ENCODE measurements at places on chromosomes 1 and 21.

- no peaks in the 10 kb centered on the region for H3K27me3 ChIP-seq
- no peak overlapping the region for H3K27ac ChIP-seq
- H3K4me3 ChIP-seq, result no peak overlapping the region
- no peaks in the 10 kb centered on the region for H3K4me1 ChIP-seq
Observed at GRCh38 chr21:39353295-39353694, 4.4 kb upstream of the HMGN1 start.

DNA sequence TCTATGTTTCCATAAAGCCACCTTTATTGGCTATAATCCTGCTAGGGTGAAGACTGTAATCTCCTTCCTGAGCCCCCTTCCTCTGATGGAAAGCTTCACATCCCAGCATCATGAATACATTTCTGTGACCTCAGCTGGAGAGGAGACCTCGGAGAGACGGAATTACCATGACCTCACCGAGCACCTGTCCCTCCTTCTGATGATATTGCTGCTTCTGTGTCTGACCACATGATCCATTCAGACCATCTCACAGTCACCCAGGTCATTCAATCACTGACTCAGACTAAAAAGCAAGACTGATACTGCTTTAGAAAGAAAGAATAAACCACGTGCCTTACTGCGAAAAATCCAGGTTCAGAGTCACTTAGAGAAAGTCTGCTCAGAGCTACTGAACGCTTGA, 8.8 kb downstream of the KCND3 start:
- no peak overlapping the region for H3K4me3 ChIP-seq
- H3K27ac ChIP-seq, result no peak overlapping the region
- H3K36me3 ChIP-seq, result no peaks in the 10 kb centered on the region
- no peaks in the 10 kb centered on the region for H3K4me1 ChIP-seq
- H3K27me3 ChIP-seq, result no peaks in the 10 kb centered on the region

- no peak for DNase-seq
- no peaks in the 10 kb centered on the region for H3K27me3 ChIP-seq
- peaks cover 2% of the 10 kb centered on the region for H3K4me1 ChIP-seq
- no peak overlapping the region for H3K27ac ChIP-seq
Observed at GRCh38 chr1:225888289-225888897, 553 bp downstream of the LEFTY1 start.

- H3K36me3 ChIP-seq, result no peaks in the 10 kb centered on the region
- no peak for DNase-seq
- H3K4me3 ChIP-seq, result no peak overlapping the region
- H3K4me1 ChIP-seq, result no peaks in the 10 kb centered on the region
- H3K27me3 ChIP-seq, result no peaks in the 10 kb centered on the region
Observed at GRCh38 chr1:85734931-85735330, 26.7 kb upstream of the ZNHIT6 start.

GRCh38 chr21:33075128-33075527, 5.2 kb downstream of the OLIG1 start:
- peaks cover 4% of the 10 kb centered on the region for H3K27me3 ChIP-seq
- peaks cover 18% of the 10 kb centered on the region for H3K4me1 ChIP-seq
- no peak for DNase-seq

DNA sequence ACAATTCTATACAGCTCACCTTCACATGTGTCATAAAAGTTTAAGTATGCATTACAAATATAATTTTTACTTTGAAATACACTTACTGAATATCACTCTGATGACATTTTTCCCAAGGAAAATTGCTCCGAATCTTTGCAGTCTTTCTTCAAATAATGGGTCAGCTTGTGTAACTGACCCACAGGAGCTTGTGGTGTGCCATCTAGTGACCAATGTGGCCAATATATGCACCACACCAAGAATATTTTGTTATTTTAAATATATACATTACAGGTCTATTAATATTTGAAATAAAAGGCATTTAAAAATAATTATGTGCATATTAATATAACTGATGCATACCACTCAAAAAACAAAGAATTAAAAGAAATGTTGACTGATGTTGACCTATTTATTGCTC, 271.4 kb downstream of the TBX15 start:
- DNase-seq, result no peak
- no peaks in the 10 kb centered on the region for H3K27me3 ChIP-seq
- no peaks in the 10 kb centered on the region for H3K36me3 ChIP-seq
- H3K4me1 ChIP-seq, result no peaks in the 10 kb centered on the region
- no peak overlapping the region for H3K4me3 ChIP-seq

DNA sequence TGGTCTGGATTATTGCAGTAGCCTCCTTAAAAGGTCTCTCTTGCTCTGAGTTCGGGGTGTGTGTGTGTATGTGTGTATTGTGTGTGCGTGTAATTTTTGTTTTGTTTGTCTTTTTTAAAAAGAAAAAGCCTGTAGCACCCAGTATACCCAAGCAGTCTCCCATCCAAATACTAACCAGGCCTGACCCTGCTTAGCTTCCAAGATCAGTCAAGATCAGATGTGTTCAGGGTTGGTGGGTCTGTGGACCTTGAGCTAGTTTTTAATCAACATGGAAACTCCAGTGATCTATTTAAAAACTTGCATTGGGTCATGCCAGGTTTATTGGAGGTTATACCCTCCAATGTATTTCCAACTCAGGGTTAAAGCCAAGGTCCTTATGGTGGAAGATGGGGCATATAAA, 40.3 kb downstream of the FNBP1L start:
- no peak overlapping the region for H3K4me3 ChIP-seq
- no peaks in the 10 kb centered on the region for H3K4me1 ChIP-seq
- H3K27me3 ChIP-seq, result no peaks in the 10 kb centered on the region
- no peak overlapping the region for H3K27ac ChIP-seq
- H3K36me3 ChIP-seq, result no peaks in the 10 kb centered on the region

DNA sequence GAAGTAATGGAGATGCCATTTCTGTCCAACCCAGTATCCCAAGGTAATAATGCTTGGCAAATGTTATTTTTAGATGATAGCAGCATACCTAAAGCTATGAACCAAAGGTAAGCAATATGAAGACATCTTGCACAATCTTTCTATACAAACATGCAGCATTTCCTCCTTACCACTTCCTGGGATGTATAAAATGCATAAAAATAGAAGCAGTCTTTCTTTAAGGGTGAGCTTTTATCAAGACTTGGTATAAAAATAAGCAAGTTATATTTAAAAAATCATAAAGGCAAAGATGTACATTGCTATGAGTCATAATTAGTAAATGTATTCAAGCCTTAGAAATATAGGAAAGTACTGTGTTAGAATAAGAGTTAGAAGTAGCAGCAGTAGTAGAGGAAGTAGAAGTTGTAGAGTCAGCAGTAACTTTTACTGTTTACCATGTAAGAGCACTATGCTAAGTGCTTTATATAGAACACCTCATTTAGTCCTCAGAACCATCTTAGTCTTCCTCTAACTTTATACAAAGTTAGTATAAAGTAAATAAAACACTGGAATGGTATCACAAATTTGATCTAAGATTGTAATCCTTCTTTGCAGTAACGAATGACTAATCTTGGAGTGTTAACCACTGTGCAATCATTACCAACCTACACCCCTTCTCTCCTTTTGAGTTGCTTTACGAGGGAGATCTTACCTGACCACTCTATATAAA, 371.3 kb downstream of the VAV3 start:
- no peaks in the 10 kb centered on the region for H3K27me3 ChIP-seq
- H3K4me3 ChIP-seq, result no peak overlapping the region
- no peak overlapping the region for H3K27ac ChIP-seq
- no peak for DNase-seq
- no peaks in the 10 kb centered on the region for H3K4me1 ChIP-seq

GRCh38 chr1:71780681-71781080, 501.7 kb downstream of the NEGR1 start:
- H3K27me3 ChIP-seq, result no peaks in the 10 kb centered on the region
- H3K36me3 ChIP-seq, result no peaks in the 10 kb centered on the region
- no peaks in the 10 kb centered on the region for H3K4me1 ChIP-seq
- DNase-seq, result no peak
- H3K4me3 ChIP-seq, result no peak overlapping the region
- H3K27ac ChIP-seq, result no peak overlapping the region

GRCh38 chr1:107877745-107878144, 87.2 kb downstream of the VAV3 start:
- H3K4me3 ChIP-seq, result no peak overlapping the region
- no peaks in the 10 kb centered on the region for H3K27me3 ChIP-seq
- no peaks in the 10 kb centered on the region for H3K36me3 ChIP-seq

GRCh38 chr1:190452272-190452848, 25.3 kb downstream of the BRINP3 start:
- no peaks in the 10 kb centered on the region for H3K4me1 ChIP-seq
- H3K27me3 ChIP-seq, result no peaks in the 10 kb centered on the region
- no peaks in the 10 kb centered on the region for H3K36me3 ChIP-seq
- no peak overlapping the region for H3K4me3 ChIP-seq
- DNase-seq, result no peak
- H3K27ac ChIP-seq, result no peak overlapping the region

GRCh38 chr1:169287280-169287679, 80.3 kb downstream of the NME7 start:
- no peak overlapping the region for H3K4me3 ChIP-seq
- H3K27ac ChIP-seq, result no peak overlapping the region
- no peak for DNase-seq
- no peaks in the 10 kb centered on the region for H3K36me3 ChIP-seq
- H3K4me1 ChIP-seq, result no peaks in the 10 kb centered on the region

- H3K4me3 ChIP-seq, result peak within 1 kb of the TSS; percentile 41
- H3K27ac ChIP-seq, result no peak within 1 kb of the TSS
- no peaks in the 10 kb centered on the region for H3K36me3 ChIP-seq
- H3K27me3 ChIP-seq, result no peaks in the 10 kb centered on the region
- DNase-seq, result peak; percentile 85
- peaks cover 21% of the 10 kb centered on the region for H3K4me1 ChIP-seq
Observed at GRCh38 chr1:34164771-34165391, at the start of gene CSMD2. TSS of gene CSMD2 (minus strand) at chr1:34165230. CDS start at chr1:34165097, 133 bp downstream.

DNA sequence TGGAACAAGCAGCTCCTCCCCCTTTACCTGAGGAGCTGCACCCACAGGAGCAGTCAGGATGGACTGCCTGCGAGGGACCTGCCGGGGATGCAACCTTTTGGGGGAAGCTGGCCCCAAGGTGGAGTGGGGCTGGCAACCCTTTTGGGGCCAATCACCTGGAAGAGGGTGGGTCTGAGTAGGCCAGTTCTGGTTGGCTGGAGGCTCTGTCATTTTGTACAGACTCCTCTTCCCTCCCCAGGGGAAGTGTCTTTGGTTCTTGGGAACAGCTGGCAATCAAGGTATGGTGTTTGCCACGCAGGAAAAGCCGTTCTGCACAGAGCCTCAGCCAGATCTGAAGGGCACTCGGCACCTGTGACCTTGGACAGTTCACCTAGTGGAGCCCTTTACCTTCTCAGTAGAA, 280 bp upstream of the A3GALT2 start:
- H3K27ac ChIP-seq, result no peak overlapping the region
- peaks cover 6% of the 10 kb centered on the region for H3K4me1 ChIP-seq
- DNase-seq, result no peak
- H3K27me3 ChIP-seq, result no peaks in the 10 kb centered on the region

- DNase-seq, result no peak
- peaks cover 3% of the 10 kb centered on the region for H3K36me3 ChIP-seq
- H3K27ac ChIP-seq, result peak overlapping the region; percentile 60
Observed at GRCh38 chr1:154179946-154180687, 11.8 kb downstream of the TPM3 start.

- H3K4me3 ChIP-seq, result peak overlapping the region; percentile 74
- peak; percentile 92 for DNase-seq
- H3K27ac ChIP-seq, result no peak overlapping the region
- H3K36me3 ChIP-seq, result no peaks in the 10 kb centered on the region
Observed at GRCh38 chr1:29120947-29121485, 2.7 kb downstream of the TMEM200B start.
